ENCODE measurements at places on chromosomes 5 and 9. TPM values are rescaled to one million over a fixed set of nuclear protein-coding genes. Genes with fewer than 3 reads are reported as not detected.

NRARP gene
- 2.5 TPM for total RNA-seq

DNAH5 gene
- total RNA-seq: 2.2 TPM

BAAT gene
- 0.32 TPM for total RNA-seq

BARHL1 gene
- total RNA-seq: not detected

CCL27 gene
- total RNA-seq: not detected

UHRF2 gene
- 28.9 TPM for total RNA-seq

PCDHAC1 gene
- 1.8 TPM for total RNA-seq

PFN3 gene
- not detected for total RNA-seq

ZNF367 gene
- 5.2 TPM for total RNA-seq

GABRA1 gene
- total RNA-seq: not detected

SPINK6 gene
- 0.45 TPM for total RNA-seq

GMCL2 gene
- total RNA-seq: not detected

CCDC171 gene
- total RNA-seq: 0.53 TPM

DMXL1 gene
- 6.3 TPM for total RNA-seq

INSL4 gene
- total RNA-seq: 17.9 TPM

PALM2AKAP2 gene
- 0.47 TPM for total RNA-seq

PLAC8L1 gene
- total RNA-seq: 0.31 TPM

NDOR1 gene
- 15.2 TPM for total RNA-seq

PSMB7 gene
- 321 TPM for total RNA-seq

OTULIN gene
- total RNA-seq: 22.3 TPM

SLC1A3 gene
- not detected for total RNA-seq

IL3 gene
- not detected for total RNA-seq

CHSY3 gene
- 0.09 TPM for total RNA-seq

Measured in A549 treated with Hydrocortisone at 1 μM for 4 hours (cell line).